Stimulated activated naive CD4-positive, alpha-beta T cell treated with Interleukin-2 at 50 U/mL for 16 hours (primary cell): ENCODE measurements at places on chromosomes 3 and 15.

- no peak for DNase-seq
Measured at GRCh38 chr3:85316252-85316651, 357.5 kb downstream of the CADM2 start.

DNA sequence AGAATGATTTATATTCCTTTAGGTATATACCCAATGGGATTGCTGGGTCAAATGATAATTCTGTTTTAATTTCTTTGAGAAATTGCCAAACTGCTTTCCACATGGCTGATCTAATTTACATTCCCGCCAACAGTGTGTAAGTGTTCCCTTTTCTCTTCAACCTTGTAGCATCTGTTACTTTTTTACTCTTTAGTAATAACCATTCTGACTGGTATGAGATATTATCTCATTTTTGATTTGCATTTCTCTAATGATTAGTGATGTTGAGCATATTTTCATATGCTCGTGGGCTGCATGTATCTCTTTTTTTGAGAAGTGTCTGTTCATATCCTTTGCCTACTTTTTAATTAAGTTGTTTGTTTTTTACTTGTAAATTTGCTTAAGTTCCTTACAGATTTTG lies 1264.2 kb downstream of the OTOL1 start:
- DNase-seq, result no peak

- DNase-seq, result no peak
Measured at GRCh38 chr3:127549826-127550467, 40.6 kb downstream of the TPRA1 start.

GRCh38 chr3:1272546-1273265 lies 179.9 kb downstream of the CNTN6 start:
- no peak for DNase-seq

DNA sequence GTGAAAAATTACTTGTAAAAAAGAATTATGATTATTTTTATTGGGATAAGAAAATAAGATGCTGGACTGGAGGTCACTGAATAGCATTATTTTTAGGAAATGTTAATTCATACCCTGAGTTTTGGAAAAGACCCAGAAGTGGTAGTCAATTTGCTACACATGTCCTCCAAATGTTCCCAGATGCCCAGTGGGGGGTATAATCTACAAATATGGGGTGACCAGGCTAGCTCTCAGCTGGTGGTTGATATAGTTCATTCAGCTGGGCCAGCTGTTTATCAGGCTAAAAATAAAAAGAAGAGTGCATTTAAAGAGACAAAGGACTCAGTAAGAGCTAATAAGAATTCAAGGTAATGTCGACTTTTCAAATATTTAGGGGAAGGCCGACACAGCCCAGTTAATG lies 402.0 kb upstream of the GOLIM4 start:
- no peak for DNase-seq

GRCh38 chr3:82294609-82295008 lies 533.2 kb upstream of the GBE1 start:
- no peak for DNase-seq

DNA sequence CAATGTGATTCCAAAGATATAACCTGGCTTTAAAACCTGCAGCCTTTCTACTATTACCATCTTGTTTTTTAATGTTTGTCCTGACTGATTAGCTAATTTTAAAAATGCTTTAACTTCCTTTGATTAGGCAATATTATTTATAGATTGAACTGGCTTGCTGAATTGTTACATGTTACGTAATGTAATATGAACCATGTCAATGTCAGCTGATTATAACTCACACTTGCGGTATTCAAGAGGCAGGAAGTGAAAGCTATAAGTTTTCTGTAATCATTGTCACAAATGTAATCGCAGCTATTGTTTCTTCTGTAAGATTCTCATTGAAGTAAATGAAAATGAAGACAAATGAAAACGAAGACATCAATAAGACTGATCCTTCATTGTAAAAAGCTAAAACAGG lies 146.8 kb downstream of the ROBO2 start:
- DNase-seq, result no peak

GRCh38 chr15:37789397-37789786 lies 145.0 kb upstream of the TMCO5A start:
- DNase-seq, result no peak

DNA sequence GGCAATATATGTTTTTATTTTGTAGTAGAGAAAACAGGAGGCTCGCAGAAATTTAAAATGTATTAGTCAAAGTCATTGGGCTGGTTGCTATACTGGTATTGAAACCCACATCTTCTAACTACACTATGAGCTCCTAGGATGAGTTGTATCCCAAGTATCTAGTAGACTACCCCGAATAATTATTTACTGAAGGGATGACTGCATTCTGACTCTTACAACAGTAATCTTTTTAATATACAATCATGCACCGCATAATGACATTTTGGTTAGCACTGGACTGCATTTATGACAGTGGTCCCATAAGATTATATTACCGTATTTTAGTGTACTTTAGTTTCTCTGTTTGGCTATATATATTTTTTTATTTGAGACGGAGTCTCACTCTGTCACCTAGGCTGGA lies 15.3 kb downstream of the PIGB start:
- DNase-seq, result no peak

- no peak for DNase-seq
Measured at GRCh38 chr3:126758026-126758425, 54.0 kb downstream of the CHCHD6 start.

DNA sequence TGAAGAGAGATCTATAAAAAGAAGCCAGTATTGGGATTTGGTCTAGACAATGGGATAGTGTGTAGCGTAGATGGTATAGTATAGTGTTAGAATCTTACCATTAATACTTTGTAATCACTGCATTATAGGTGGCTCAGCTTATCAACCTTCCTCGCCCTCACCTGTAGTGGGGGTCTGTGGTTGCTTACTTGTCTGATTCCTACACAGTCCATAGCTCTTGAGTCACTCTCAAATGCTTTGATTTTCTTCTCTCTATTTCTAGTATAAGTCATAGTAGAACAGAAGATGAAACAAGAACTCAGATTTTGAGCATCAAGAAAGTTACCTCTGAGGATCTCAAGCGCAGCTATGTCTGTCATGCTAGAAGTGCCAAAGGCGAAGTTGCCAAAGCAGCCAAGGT lies 115.2 kb downstream of the IL1RAP start:
- no peak for DNase-seq

- no peak for DNase-seq
Measured at GRCh38 chr15:76979331-76979925, 15.5 kb upstream of the PSTPIP1 start.

DNA sequence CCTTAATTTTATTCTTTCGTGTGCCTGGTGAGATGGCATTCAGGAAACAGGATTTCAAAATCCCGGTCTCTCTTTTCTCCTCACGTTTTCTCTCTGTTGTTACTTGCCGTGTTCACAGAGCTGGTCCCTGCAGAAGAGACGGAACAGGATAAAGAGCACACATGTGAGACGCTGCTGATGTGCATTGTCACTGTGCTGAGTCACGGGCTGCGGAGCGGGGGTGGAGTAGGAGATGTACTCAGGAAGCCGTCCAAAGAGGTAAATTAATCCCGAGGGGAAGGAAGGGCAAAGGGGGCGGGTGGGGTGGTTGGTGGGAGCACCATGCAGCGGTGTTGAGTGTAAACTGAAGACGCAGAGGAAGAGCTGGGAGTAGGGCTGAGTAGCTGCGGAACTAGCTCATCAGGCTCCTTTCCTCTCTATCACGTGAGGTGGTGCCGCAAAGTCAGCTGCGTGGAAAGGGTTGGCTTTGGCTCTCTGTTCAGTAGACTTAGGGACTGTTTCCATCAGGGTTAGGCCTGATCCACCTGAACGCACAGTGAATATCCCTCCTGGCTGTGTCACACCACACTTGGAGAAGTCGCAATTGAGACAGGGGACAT lies 164.8 kb upstream of the BHLHE40 start:
- DNase-seq, result no peak

DNA sequence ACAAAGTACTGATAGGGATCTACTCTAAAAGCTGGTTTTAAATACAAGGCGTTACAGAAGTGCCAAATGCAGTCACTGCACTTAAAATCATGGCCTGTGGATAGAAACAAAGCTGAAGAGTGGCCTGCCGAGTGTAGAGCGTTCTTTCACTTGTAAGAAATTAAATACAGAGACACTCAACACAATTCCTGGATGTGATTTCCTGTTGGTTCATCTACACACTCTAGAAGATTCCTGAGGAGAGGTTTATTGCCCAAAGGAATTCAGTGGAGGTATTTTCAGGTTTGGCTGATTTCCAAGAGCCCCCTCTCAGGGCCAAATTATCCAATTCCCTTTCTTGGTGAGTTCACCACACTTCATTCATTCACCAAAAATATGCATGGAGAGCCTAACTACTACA lies 200.3 kb upstream of the IL12A start:
- DNase-seq, result no peak

DNA sequence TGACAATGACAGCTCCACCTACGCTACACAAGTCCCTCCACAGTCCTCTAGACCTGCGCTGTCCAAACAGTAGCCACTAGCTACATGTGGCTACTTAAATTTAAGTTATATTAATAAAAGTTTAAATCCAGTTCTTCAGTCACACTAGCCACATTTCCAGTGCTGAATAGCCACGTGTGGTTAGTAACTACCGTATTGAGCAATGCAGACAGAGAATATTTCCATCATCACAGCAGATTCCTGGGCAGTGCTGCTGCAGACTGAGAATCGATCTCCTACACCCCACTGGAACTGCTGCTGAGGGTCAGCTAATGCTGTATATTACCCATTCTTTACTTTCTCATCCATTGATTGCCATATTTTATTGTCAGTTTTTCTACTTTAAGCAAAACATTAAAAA lies 40.9 kb downstream of the HDC start:
- DNase-seq, result no peak

- DNase-seq, result no peak
Measured at GRCh38 chr3:156964577-156964976, 138.4 kb downstream of the LEKR1 start.
